ENCODE measurements at places on chromosomes 1 and 21.

DNA sequence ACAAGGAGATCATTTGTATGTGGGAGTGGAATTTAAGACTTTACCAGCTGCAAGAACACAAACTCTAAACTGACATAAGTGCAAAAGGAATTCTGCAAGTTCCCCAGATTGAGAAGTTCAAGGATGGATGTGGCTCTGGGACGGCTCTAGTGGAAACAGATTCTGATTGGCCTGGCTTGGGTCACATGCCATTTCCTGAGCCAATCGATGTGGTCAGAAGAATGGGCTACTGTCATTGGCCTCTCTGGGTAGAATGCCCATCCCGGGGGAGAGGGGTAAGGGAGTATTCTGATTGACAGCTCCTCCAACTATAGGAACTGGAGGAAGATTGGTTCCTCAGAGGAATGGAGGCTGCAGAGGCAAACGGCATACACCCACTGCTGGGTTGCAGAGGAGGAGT lies 6.0 kb upstream of the IFNLR1 start:
- no peak for DNase-seq

- no peak for DNase-seq
These were observed 867.4 kb downstream of the KCNT2 start for GRCh38 chr1:195740862-195741261.

DNA sequence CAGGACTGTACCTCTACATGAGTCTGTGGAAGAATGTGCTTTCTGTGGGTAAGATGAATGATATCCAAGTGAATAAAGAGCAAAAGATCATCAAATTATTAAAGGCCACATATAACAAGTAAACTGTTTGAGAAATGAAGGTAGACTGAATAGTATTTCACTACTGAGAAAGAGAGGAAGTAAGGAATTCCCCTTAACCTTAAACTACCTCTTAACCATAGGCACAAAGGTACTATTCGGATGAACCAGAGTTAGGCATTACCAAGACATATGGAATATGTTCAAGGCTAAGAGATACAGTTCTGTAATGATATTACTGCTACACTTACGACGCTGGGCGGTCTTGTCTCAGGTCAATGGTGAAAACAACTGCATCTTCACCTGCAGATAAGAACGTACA lies 25.5 kb downstream of the DCAF8 start:
- no peak for DNase-seq

- no peak for DNase-seq
These were observed 777 bp downstream of the FLAD1 start for GRCh38 chr1:154983776-154984466.

DNA sequence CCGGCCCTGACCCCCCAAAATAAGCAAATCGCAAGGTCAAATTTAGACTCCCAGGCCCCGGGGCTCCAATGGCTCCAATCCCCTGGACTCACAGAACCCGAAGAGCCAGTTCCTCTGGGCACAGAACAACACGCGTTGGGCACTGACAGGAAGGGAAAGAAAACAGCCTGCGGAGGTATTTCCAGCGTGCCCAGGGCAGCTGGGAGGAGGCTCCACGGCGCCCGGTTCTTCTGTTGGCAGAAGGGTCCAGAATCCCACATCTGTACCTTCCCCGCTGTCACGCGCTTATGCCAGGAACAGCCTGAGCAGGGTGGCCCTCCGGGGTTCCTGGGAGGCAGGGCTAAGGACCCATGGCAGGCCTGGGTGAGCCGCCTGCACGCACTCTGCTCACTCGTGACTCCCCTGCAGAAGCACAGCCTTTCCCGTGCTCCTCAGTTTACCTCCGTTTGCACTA lies 85.5 kb downstream of the RIPK4 start:
- DNase-seq, result no peak

GRCh38 chr1:11736746-11737639 lies 1.1 kb downstream of the AGTRAP start:
- DNase-seq, result no peak

- DNase-seq, result no peak
These were observed 33.0 kb downstream of the LRRN2 start for GRCh38 chr1:204652497-204652896.

- DNase-seq, result no peak
These were observed 1392.0 kb upstream of the PRMT6 start for GRCh38 chr1:105664495-105664894.

DNA sequence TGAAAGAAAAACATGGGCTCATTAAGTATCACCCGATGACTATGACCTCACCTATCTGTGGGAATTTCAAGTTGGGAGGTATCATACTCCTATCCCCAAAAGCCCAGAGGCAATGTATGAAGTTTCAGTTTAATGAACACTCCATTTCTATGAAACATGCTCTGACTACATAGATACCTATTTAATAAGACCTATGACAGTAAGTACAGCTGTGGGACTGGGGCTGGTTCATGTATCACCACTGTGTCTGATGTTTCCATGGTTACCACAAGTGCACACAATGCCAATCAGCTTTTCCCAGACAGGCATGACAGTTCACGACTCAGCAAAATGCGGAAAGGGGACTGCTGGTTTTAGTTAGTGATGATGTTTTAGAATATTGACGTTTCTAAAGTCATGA lies 167.7 kb downstream of the SIPA1L2 start:
- DNase-seq, result no peak

- DNase-seq, result no peak
These were observed 154.2 kb upstream of the ZNHIT6 start for GRCh38 chr1:85862456-85862855.

DNA sequence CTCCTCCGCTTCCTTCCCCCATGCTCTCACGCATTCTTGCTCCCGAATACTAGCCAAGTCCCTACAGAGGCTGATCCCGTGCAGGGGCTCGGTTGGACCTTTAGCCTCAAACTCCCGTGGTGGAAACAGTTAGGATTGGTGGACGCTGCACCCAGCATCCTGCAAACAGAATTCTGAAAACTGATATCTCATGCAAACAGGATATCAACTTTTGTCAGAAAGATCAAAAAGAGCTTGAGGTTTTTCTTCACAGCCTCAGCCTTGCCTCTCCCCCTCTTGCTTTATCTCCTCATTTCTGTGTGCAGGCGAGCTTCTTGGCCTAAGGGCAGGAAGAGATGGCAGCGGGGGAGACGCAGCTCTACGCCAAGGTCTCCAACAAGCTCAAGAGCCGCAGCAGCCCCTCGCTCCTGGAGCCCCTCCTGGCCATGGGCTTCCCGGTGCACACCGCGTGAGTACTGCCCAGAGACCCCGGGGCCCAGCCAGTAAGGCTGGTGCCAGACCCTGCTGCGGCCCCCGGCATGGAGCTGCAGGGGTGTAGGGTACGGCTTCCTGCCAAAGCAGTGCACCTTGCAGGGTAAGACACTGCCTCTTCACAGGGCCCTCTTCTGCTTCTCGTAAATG lies at the start of gene UBASH3A:
Gene UBASH3A, plus strand, starts transcription at position 292 of the 621 bp plus-strand sequence. Its CDS starts 44 bp downstream, at position 336.
- DNase-seq, result no peak

- DNase-seq, result no peak
These were observed 5.0 kb downstream of the ZSCAN20 start for GRCh38 chr1:33477451-33477850.

- no peak for DNase-seq
These were observed 14.6 kb downstream of the PIGP start for GRCh38 chr21:37058261-37058660.

DNA sequence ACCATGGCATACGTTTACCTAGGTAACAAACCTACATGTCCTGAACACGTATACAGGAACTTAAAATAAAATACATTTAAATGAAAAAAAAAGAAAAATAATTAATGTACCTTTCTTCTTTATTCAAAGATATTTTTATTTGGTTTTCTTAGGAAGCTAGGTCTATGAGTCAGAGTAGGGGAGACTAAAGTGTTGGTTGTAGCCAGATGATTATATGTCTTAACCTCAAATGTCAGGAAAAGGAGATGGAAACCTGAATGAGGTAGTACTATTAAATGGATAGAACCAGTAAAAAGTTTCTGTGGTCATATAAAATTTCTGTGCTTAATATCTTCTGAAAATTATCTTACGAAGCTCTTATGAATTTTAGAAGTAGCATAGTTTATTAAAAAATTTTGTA lies 275.8 kb downstream of the KCTD3 start:
- no peak for DNase-seq

- no peak for DNase-seq
These were observed 81.7 kb upstream of the COL24A1 start for GRCh38 chr1:86238226-86238625.

GRCh38 chr1:27095576-27095975 lies 59.3 kb downstream of the SLC9A1 start:
- DNase-seq, result no peak

GRCh38 chr1:40044110-40044509 lies 3.6 kb downstream of the CAP1 start:
- DNase-seq, result no peak

- no peak for DNase-seq
These were observed 54.8 kb downstream of the TBX19 start for GRCh38 chr1:168335500-168335899.

DNA sequence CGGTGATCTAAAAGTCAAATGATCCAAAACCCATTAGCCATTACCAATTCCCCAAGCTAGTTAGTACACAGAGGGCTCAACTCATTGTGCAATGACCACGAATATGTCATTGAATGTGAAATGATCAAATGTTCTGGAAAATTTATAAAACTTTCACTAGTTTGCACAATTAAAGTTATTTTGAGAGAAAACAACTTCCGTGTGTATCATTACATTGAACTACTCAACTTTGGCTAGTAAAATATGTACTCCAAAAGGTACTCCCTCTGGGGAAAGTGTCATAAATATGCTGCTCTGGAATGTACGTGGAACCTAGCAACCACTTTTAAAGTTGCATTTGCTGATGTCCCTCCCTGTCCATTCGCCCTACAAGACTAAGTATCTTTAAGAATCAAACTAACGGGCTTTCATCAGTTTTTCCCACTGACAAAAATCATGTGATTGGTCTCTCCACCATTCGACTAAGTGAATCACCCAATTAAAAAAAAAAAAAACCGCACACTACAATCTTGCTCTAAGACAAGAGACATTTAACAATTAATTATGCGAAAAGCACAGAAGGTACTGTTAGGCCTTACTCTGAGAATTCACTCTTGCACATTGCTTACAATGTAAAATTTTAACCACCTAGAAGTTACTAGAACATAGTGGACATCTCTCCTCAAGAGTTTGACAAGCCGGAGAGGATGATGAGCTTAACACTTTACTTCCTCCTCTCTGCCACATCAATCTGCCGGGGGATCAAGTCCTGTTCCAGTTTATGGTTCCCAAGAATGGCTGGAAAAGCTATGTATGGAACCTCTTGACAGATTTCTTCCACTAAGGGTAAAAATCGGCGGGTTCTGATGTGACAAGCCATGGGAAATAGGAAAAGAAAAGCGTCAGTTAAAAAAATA lies 1.2 kb downstream of the ACBD3 start:
- no peak for DNase-seq

DNA sequence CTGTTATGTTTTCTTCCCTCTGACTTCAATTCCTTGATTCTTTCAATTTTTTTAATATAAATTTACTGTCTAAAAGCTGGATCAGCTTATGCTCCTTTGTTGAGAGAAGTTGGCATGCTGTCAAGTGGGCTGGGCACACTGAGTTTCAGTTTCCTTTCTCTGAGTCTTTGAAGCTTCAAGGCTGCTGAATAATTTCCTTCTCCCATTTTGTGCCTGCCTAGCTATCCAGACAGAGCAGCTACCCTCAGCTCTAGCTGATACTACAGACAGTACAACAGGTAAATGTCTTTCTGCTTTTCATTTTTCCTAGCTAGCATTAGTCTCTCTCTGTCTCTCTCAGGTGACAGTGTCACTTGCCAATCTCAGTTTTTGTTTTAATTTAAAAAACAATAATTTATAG lies at the start of gene IFI44:
Gene IFI44, plus strand, starts transcription at position 204 of the 400 bp plus-strand sequence. CDS start 365 bp downstream, outside the sequence.
- peak; percentile 22 for DNase-seq

- DNase-seq, result no peak
These were observed 43.4 kb downstream of the TMEM51 start for GRCh38 chr1:15196807-15197530.

DNA sequence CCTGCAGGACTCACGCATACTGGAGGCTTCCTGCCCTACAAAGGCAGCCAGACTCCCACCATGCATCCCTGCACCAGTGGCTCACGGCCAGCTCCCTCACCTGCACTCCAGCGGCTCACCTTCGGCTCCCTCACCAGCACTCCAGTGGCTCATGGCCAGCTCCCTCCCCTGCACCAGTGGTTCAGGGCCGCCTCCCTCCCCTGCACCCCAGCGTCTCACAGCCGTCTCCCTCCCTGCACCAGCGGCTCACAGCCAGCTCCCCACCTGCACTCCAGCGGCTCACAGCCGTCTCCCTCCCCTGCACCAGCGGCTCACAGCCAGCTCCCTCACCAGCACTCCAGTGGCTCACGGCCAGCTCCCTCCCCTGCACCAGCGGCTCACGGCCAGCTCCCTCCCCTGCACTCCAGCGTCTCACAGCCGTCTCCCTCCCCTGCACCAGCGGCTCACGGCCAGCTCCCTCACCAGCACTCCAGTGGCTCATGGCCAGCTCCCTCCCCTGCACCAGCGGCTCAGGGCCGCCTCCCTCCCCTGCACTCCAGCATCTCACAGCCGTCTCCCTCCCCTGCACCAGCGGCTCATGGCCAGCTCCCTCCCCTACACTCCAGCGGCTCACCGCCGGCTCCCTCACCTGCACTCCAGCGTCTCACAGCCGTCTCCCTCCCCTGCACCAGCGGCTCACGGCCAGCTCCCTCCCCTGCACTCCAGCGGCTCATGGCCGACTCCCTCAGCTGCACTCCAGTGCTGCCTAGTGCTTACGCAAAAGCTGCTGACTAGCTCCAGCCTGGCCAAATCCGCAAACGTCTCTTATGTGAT lies 324.5 kb downstream of the NPHP4 start:
- no peak for DNase-seq

DNA sequence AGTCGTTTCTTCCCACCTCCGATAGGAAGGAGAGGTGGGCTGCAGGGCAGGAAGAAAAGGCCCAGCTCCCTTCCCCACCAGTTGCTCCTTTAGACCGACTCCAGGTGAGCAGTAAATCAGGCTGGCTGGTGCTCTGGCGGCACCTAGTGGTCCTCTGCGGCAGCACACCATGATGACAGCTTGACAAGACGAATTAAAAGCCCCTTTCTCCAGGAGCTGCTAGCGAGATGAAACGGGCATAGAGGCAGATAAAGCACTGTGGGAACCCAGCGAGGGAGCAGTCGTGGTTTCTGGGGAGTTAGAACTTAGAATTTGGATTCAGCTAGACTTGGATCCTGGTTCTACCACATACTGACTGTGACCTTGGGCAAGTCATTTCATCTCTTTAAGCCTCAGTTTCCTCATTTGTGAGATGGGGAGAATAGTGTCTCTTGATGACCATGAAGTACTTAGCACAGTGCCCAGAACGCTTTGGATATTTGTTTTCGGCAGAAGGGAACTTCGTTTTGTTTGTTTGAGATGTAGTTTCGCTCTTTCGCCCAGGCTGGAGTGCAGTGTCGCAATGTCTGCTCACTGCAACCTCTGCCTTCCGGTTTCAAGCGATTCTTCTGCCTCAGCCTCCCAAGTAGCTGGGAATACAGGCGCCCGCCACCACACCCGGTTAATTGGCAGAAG lies 21.8 kb upstream of the COL9A2 start:
- peak; percentile 76 for DNase-seq

DNA sequence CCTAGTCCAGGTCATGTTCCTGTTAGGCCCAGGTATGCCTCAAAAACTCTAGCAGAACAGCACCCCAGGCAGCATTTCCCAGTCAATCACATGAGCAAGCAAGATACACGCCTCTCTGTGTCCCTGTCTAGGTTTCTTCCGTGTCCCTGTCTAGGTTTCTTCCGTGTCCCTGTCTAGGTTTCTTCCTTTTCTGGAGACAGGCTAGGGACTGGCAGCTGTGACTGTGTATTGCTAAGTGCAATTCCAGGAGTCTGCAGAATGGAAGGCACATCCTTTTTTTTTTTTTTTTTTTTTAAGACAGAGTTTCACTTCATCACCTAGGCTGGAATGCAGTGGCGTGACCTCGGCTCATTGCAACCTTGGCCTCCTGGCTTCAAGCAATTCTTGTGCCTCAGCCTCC lies 77.6 kb downstream of the SETD4 start:
- no peak for DNase-seq

GRCh38 chr1:20183616-20184271 lies 2.2 kb upstream of the UBXN10 start:
- DNase-seq, result no peak

All from stimulated activated CD8-positive, alpha-beta memory T cell treated with anti-CD3 and anti-CD28 coated beads, Interleukin-4, amount 100 ng/mL, for 1 hour (primary cell).